Stimulated activated CD8-positive, alpha-beta memory T cell treated with anti-CD3 and anti-CD28 coated beads, Interleukin-4, amount 100 ng/mL, for 1 hour (primary cell): ENCODE measurements at places on chromosomes 1 and 21.

DNA sequence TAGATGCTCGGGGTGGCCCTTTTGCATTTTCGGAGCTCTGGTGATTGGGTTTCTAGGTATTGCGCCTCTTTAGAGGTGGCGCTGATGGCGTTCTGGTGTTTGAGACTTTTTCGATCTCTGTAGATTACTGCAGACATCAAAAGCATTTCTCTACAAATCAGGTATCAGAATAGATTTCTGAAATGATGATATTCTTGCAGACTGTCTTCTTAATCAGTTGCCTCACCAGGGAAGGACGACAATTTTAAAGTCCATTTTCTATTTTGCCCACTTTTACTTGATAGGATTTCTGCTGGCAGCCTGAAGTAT is 65.2 kb upstream of the VAMP3 start:
- no peak for DNase-seq

DNA sequence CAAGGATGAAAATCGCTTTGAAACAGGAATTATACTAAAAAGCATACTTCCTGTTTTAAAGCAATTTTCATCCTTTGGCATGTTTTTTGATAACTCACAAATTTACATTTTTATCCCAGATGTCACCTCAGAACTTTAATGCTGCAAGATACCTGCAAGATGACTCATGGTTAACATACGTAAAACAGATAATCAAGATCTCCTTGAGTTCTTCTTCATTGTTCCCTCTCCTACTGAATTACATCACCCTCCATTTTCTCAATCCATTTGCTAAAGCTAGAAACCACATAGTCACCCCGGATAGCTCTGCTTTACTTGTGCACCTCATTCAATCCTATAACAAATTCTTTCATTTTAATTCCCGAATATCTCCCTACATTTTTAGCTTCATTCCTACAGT is 1114.2 kb downstream of the PLA2G4A start:
- DNase-seq = no peak

- DNase-seq = no peak
These were observed 23.6 kb upstream of the EPS8L3 start for GRCh38 chr1:109787211-109787844.

DNA sequence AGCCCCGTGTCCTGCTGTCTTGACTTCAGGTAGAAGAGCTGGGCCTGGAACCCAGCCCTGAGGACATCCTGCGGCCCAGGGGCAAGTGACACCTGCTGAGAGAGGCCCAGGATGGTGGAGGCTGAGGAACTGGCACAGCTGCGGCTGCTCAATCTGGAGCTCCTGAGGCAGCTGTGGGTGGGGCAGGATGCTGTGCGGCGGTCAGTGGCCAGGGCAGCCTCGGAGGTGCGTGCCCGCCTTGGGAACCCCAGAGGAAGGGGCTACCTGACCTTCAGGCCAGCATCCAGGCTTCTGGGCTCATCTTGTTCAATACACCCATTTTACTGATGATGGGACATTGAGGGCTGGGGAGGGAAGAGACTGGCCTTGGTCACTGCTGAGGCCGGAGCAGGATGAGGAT is 2.3 kb downstream of the MIIP start:
- DNase-seq = no peak

DNA sequence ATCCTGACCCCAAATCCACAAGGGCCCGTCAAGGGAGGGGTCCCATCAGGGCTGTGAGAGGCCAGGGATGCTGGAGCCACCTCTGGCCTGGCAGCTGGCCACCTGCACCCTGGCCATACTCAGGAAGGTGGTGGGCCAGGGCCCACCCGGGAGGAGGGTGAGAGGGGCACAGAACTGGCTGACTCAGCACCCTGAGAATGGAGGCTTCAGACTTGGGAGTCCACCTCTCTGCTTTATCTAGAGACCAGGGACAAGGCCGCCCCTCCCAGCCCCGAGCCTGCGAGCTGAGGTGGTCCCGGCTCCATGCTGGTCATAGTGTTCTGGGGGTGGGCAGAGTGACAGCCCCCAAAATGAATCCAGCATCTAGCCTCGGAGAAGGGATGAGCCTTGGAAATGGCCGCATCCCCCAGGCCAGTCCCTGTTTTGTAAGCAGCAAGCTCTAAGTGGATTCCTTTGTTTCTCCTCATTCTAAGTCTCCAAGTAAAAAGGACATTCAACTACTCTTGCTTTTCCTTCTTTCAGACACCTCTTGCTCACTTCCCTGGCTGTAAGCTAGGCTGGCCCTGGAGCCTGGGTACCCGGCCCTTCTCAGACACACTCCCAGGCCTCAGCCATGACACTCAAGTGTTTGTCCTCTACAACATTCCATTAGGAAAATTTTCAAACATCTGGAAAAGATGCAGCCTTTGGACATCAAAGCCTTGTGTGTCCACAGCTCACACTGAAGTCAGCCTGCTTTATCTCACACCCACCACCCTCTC is 12.3 kb downstream of the WNT3A start:
- no peak for DNase-seq

DNA sequence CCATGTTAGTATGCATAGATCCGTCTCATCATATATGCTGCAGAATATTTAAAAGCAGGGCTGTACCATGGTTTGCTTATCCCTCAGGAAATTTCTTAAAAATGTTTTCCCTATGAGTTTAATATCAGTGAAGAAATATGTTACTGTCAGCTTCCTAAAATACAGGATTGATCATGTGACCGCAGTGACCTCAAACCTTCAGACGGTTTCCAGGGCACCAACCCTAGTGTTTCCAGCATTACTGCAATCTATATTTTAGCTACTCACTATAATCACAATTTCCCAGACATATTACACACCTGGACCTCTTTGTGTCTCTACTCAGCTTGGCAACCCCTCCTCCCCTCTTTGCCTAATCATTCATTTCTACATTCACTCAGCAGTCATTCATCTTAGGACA is 7.7 kb upstream of the SDHB start:
- no peak for DNase-seq

DNA sequence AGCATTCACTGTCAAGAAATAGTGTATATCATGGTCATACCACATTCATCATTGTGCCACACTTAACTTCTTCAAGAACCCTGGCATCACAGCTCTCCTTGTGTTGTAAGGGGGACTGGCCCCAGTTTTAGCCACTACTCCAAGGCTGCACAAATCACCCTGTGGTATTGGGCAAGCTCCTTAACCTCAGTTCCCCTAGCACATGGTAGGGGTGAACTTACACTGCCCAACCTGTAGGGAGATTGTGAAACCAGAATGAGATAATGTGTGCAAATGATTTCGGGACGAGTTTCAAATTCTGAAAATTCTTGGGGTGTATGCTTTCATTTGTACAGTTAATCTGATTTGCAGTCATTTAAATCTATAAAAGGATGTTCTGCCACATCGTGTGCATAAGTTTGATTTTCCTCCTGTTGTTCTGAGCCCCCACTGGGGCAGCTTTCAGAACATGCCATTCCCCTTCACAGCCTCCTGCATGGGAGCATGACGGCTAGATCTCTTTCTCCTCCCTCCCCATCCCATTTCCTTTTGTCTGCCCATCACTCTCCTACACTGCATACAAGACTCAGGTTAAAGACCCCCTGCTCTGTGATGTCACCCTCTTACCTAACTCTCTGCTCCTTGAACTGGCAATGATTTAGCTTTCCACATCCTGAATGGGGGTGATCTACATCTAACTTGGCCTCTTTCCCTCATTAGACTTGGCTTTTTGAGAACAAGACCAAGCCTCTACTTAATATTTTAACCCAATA is 290.3 kb downstream of the CHRM3 start:
- no peak for DNase-seq

GRCh38 chr1:198903621-198904020 is 264.8 kb downstream of the PTPRC start:
- no peak for DNase-seq

GRCh38 chr1:204545881-204546280 is 29.7 kb downstream of the MDM4 start:
- DNase-seq = no peak

- no peak for DNase-seq
These were observed 120.9 kb upstream of the MAGI3 start for GRCh38 chr1:113269168-113269963.

DNA sequence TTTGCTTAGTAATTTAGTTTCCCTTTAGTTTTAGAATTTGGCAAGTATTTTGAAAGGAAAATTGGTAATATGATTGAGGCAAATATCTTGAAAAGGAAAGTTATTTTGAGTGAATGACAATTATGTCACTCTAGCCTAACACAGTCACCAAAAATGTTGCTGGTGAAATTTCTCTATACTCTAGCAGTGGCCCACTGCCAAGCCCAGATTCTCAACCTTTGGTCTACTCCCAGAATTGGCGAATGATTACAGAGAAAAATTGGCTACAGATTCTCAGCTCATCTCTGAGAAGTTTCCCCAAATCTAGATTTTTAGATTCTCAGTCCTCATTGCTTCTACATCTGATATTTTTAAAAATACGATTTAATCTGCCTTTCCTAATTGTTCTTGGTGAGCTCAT is 84.9 kb downstream of the PIGK start:
- no peak for DNase-seq

DNA sequence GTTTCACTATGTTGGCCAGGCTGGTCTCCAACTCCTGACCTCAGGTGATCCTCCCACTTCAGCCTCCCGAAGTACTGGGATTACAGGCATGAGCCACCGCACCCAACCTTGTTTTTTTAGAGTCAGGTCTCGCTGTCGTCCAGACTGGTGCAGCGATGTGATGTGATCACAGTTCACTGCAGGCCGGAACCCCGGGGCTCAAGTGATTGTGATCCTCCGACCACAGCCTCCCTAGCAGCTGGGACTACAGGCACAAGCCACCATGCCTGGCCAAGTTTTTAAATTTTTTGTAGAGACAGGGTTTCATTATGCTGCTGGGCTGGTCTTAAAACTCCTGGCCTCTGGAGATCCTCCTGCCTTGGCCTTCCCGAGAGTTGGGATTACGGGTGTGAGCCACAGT is 46.1 kb upstream of the LIN9 start:
- no peak for DNase-seq

DNA sequence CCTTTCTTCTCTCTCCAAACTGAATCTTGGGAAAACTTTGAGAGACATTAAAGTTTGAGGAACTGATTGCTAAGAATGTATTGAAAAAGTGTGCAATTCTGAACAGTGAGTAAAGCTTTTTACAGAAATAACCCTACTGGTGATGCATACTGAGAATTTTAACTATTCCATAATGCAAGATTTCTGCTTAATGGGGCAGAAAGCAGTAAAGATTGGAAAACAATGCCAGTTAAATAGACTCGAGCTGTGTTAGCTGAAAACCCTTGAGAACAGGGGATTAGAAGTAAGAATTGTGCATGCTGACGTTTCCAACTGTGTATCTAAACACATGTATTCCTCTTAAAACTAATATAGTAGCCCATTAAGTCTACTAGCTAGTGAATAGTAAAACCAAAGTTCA is 1500.2 kb upstream of the PRMT6 start:
- no peak for DNase-seq

- no peak for DNase-seq
These were observed 270.9 kb downstream of the CHRM3 start for GRCh38 chr1:239657291-239657690.

DNA sequence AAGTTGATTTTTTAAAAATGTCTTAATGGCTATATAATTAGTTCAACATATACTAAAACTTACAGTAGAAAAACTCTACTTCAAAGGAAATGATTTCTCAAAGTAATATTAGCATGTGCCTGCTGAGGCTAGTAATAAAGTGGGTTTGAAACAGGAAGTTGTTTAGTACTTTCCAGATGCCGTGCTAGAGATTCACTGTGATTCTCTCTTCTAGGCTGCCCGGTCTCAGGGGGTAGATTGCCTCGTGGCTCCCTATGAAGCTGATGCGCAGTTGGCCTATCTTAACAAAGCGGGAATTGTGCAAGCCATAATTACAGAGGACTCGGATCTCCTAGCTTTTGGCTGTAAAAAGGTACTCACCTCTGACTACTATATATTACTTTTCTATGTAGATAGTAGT is 9.1 kb downstream of the EXO1 start:
- no peak for DNase-seq

GRCh38 chr1:29878501-29878900 is 642.2 kb downstream of the PTPRU start:
- DNase-seq = no peak

GRCh38 chr1:1892079-1892762 is 1.3 kb upstream of the GNB1 start:
- DNase-seq = no peak

- no peak for DNase-seq
These were observed 2.5 kb downstream of the MX2 start for GRCh38 chr21:41364308-41364707.

- no peak for DNase-seq
These were observed 7.4 kb downstream of the AZIN2 start for GRCh38 chr1:33088119-33088906.

DNA sequence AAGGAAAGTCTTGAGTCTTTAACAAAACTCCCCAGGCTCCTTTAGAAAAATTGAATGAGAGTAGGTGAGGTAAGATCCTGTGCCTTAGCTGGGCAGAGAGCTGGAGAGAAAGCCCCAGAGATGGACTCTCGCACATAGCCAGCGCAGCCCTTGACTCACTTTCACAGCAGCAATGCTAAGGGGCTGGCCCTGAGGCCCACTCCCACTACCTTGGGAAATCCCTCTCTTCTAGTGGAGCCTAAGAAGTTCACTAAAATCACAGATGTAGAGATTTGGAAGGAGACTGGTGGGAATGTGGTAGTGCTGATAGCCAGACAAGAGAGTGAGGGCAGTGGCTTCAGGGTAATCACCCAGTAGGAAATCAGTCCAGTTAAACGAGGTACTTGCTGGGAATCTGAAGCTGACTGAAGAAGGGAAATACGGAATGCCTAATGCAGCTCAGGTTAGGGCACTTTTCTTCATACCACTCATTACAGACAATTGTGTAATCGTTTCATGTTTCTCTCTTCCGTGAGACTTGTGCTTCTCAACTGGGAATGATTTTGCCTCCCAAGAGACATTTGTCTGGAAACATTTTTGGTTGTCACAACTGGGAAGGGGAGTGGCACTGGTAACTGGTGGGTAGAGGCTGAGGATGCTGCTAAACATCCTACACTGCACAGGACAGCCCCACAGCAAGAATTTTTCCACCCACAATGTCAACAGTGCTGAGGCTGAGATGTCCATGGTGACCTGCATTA is 42.4 kb upstream of the LRRC8C start:
- DNase-seq = no peak

GRCh38 chr1:38242506-38242905 is 195.9 kb upstream of the POU3F1 start:
- DNase-seq = no peak

- no peak for DNase-seq
These were observed 124.2 kb upstream of the L1TD1 start for GRCh38 chr1:62070384-62071011.

DNA sequence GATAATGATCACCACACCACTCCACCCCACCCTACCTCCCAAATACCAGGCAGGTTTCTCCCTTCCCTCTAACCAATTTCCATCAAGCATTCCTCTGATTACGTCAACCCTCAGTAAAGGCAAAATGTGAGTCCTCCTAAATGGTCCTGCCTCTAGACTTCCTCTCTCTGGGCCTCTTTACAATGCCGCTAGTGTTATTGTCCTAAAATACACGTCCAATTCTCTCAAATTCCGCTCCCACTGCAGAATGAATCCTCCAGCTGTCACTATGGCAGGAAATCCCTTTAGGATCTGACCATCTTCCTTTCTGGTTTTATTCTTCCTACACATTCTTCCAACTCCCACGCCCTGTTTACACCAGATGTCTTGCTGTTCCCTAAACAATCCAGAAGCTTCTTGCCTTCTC is 68.7 kb downstream of the DEGS1 start:
- no peak for DNase-seq
